ELR (cell line): ENCODE measurements at places on chromosomes 3 and 15.

GRCh38 chr3:116339441-116340028, 105.8 kb downstream of the LSAMP start:
- DNase-seq = no peak

- DNase-seq = peak; percentile 4
Observed at GRCh38 chr15:64651601-64652191, 123.7 kb downstream of the RBPMS2 start.

DNA sequence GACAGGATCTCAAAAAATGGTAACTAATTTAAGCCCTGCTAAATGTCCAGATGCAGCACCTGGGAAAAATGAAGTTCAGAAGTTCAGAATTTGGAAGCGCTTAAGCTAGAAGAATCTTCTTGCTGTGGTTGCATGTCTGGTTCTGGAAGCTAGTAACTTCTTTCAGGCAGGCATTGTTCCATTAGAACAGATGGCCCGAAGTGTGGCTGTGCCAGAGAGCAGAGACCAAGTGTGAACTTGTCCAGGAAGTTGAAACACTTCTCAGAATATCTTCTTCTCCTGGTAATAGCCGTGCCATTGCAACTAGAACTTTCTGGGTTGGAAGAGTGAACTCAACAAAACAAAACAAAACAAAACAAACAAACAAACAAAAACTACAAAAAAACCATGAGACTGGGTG, 80.0 kb downstream of the MITF start:
- DNase-seq = no peak

- DNase-seq = no peak
Observed at GRCh38 chr15:56367156-56367555, 1.9 kb downstream of the TEX9 start.

GRCh38 chr3:73772076-73772886, 147.5 kb upstream of the PDZRN3 start:
- DNase-seq = no peak

DNA sequence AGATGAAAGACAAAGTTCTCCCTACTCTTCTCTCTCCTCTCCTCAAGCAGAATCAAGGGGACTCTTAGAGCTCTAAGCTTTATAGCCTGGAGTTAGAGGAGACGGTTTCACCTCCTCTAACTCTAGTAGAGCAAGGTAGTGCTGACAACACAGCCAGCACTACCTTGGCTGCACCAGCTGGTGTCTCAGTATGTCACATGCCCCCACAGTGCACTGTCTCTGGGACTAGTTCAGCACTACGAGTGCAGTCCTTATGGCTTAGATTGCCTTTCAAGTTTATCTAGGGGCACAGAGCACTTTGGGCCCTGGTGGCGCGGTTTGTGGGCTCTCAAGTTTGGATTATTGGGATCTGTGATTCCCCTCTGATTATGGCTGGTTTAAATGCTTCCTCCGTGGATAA, 614.1 kb upstream of the NECTIN3 start:
- no peak for DNase-seq

DNA sequence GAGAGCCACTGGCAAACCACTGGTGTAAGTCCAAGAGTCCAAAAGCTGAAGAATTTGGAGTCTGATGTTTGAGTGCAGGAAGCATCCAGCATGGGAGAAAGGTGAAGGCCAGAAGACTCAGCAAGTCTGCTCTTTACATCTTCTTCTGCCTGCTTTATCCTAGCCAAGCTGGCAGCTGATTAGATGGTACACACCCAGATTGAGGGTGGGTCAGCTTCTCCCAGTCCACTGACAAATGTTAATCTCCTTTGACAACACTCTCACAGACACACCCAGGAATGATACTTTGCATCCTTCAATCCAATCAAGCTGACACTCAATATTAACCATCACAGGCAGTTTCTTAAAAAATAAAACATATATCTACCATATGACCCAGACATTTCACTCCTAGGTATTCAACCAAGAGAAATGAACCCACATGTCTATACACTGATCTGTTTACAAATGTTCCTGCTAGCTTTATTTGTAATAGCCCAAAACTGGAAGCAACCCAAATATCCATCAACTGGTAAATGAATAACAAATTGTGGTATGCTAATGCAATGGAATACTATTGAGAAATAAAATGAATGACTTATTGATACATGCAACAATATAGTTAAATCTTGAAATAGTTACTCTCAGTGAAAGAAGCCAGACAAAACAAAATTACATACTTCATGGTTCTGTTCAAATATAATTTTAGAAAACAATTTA, 373.8 kb downstream of the ZNF385D start:
- DNase-seq = no peak

GRCh38 chr3:114792159-114792918, 354.7 kb downstream of the ZBTB20 start:
- DNase-seq = no peak

- DNase-seq = peak; percentile 15
Observed at GRCh38 chr3:192795021-192795420, 67.7 kb upstream of the FGF12 start.

GRCh38 chr3:55676643-55677042, 189.5 kb upstream of the WNT5A start:
- no peak for DNase-seq

- peak; percentile 62 for DNase-seq
Observed at GRCh38 chr15:34722439-34722836, 32.4 kb downstream of the GJD2 start.

GRCh38 chr15:66387163-66388042, 691 bp downstream of the MAP2K1 start:
- DNase-seq = peak; percentile 87
